Stomach (tissue), 19 donors: ENCODE measurements at places on chromosomes 1 and 21. TPM values are rescaled to one million over a fixed set of nuclear protein-coding genes. Genes with fewer than 3 reads are reported as not detected.

The CYP4A11 gene
- total RNA-seq: 0.92 TPM

DNA sequence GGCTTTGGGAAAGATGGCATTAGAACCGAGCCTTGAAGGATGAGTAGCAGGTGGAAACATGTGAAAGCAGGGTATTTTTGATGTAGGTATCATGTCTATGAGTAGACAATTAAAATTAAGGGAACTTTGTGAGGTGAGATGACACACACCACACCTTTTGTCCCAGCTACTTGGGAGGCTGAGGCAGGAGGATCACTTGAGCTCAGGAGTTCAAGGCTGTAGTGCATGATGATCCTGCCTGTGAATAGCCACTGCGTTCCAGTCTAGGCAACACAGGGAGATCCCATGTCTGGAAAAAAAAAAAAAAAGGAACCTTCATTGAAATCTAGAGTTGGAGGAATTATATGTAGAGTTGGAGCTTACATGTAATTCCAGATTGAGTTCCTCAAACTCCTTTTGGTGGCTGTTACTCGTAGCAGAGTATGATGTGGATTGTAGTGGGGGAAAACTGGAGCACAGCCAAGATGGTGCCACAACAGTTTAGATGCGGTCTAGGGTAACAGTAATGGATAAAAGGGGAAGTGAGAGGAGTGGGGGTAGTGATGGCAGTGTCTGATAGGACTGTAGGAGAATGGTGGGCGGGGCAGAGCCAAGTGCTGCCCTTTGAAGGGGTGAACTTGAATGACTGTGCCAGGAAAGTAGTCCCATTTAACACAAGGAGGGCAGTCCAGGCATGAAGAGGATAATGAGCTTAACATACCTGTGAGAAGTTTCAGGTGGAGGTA is 17.4 kb downstream of the AK4 start:
- H3K27ac ChIP-seq: peak overlapping the region; percentile 11
- DNase-seq: no peak
- H3K4me1 ChIP-seq: peaks cover 9% of the 10 kb centered on the region
- H3K4me3 ChIP-seq: no peak overlapping the region
- no peaks in the 10 kb centered on the region for H3K27me3 ChIP-seq

GRCh38 chr1:225763716-225764548 is 13.7 kb upstream of the SRP9 start:
- peak; percentile 55 for DNase-seq
- no peaks in the 10 kb centered on the region for H3K36me3 ChIP-seq
- peaks cover 62% of the 10 kb centered on the region for H3K4me1 ChIP-seq

The CNKSR1 gene
- total RNA-seq: 19.3 TPM

GRCh38 chr1:59290193-59290949 is 6.5 kb upstream of the FGGY start:
- H3K4me3 ChIP-seq: no peak overlapping the region
- DNase-seq: peak; percentile 76
- no peak overlapping the region for H3K27ac ChIP-seq
- no peaks in the 10 kb centered on the region for H3K27me3 ChIP-seq
- H3K36me3 ChIP-seq: no peaks in the 10 kb centered on the region

The CD1B gene
- total RNA-seq: not detected

DNA sequence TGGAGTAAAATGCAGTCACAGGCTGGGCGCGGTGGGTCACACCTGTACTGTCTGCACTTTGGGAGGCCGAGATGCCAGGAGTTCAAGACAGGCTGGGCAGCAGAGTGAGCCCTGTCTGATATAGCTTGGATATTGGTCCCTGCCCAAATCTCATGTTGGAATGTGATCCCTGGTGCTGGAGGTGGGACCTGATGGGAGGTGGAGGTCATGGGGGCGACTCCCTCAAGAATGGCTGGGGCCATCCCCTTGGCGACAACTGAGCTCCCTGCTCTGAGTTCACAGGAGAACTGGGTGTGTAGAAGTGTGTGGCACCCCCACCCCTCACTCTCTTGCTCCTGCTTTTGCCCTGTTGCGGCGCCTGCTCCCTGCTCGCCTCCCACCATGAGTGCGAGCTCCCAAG is 11.5 kb upstream of the PDXK start:
- no peak for DNase-seq
- H3K36me3 ChIP-seq: no peaks in the 10 kb centered on the region
- H3K27me3 ChIP-seq: no peaks in the 10 kb centered on the region
- peaks cover 18% of the 10 kb centered on the region for H3K4me1 ChIP-seq
- no peak overlapping the region for H3K4me3 ChIP-seq
- no peak overlapping the region for H3K27ac ChIP-seq

- H3K36me3 ChIP-seq: no peaks in the 10 kb centered on the region
- H3K27me3 ChIP-seq: no peaks in the 10 kb centered on the region
- no peak overlapping the region for H3K4me3 ChIP-seq
- H3K27ac ChIP-seq: no peak overlapping the region
- H3K4me1 ChIP-seq: no peaks in the 10 kb centered on the region
- no peak for DNase-seq
Observed at GRCh38 chr1:46784666-46785065, 14.2 kb upstream of the CYP4B1 start.

DNA sequence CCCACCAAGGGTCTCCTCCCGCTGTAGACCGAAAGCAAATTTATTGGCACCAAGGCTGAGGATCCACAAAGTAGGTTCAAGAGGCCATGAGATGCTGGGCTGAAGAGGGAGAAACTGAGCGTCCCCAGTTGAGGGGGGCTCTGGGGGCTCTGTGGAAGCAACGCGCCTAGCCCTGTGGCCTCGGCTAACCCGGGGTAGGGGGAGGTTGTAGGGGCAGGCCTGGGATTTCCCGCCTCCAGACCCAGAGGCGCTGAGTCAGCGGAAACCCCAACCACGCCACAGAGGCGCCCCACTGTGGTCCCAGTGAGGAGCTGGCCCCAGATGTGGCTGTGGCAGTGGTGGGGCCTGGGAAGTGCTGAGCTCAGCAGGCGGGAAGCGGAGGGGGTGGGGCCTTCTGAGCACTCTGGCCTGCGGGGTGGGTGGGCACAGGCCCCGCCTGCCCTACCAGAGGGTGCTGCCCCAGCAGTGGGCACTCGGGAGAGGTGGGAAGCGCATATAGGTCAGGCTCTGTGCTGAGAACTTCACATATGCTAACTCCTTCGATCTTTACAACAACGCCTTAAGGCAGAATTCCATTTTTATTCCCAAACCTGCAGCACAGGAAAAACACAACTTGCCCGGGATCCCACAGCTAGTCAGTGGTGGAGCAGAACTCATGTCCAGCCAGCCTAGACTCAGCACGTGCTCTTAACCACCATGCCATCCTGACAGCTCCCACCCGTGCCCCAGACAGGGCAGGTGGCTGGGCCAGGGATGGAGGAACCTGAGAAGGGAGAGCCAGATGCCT is 1.5 kb upstream of the COL16A1 start:
- no peaks in the 10 kb centered on the region for H3K27me3 ChIP-seq
- peaks cover 57% of the 10 kb centered on the region for H3K4me1 ChIP-seq
- peak; percentile 90 for DNase-seq
- H3K36me3 ChIP-seq: no peaks in the 10 kb centered on the region

The PSRC1 gene
- total RNA-seq: 0.89 TPM

DNA sequence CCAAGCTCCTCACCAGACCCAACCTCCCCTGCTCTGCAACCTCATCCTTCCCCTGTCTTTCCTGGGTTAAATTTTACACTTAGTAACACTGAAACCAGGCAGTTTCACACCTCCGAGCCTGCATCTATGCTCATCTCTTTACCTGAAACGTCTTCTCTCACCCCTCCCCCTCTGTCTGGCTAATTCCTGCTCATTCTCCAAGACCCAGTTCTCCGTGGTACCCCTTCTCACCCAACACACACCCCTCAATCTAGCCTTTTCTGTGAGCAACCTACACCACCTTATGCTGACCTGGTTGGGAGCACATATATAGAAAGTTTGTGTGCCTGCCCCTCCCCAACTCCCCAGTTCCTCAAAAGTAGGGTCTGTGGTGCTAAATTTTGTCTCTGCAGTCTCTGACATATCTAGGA is 3.7 kb upstream of the KIAA1614 start:
- no peak for DNase-seq
- H3K27ac ChIP-seq: no peak overlapping the region
- peaks cover 22% of the 10 kb centered on the region for H3K27me3 ChIP-seq
- H3K4me1 ChIP-seq: peaks cover 21% of the 10 kb centered on the region
- H3K36me3 ChIP-seq: no peaks in the 10 kb centered on the region
- no peak overlapping the region for H3K4me3 ChIP-seq

The POFUT2 gene
- 25.7 TPM for total RNA-seq

The FAM20B gene
- 17.4 TPM for total RNA-seq

DNA sequence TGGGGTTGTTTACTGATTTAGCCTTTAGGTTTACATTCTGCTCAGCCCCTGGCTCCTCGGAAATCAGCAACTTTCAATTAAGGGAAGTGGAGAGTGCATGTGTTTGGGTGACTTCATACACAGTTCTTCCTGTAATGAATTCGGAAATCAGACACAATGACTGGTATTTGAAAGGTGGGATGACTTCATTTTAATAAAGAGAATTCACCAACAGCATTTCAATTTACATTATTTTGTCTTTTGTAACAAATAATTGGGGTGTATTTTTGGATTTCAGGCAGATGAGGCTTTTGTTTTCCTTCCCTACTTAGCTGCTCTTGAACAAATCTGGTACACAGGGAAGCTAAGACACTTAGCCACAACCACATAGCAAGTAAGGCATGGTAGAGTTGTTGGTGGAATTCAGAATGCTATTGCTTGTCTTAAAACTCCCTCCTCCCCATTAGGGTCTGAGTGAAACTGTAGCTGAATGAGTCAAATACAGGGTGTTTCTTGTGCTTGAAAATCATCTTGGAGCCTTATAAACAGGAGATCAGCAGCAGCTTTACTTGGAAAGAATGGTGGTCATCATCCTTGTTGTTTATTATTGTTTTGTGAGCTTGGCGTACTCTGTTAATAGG is 917 bp downstream of the STX12 start:
- DNase-seq: peak; percentile 22
- H3K36me3 ChIP-seq: no peaks in the 10 kb centered on the region
- H3K27ac ChIP-seq: peak overlapping the region; percentile 100
- H3K4me3 ChIP-seq: peak overlapping the region; percentile 69
- H3K27me3 ChIP-seq: no peaks in the 10 kb centered on the region

- no peaks in the 10 kb centered on the region for H3K27me3 ChIP-seq
- no peak overlapping the region for H3K4me3 ChIP-seq
- no peak overlapping the region for H3K27ac ChIP-seq
Observed at GRCh38 chr1:90475631-90476030, 241.5 kb downstream of the BARHL2 start.

The CD1D gene
- not detected for total RNA-seq

DNA sequence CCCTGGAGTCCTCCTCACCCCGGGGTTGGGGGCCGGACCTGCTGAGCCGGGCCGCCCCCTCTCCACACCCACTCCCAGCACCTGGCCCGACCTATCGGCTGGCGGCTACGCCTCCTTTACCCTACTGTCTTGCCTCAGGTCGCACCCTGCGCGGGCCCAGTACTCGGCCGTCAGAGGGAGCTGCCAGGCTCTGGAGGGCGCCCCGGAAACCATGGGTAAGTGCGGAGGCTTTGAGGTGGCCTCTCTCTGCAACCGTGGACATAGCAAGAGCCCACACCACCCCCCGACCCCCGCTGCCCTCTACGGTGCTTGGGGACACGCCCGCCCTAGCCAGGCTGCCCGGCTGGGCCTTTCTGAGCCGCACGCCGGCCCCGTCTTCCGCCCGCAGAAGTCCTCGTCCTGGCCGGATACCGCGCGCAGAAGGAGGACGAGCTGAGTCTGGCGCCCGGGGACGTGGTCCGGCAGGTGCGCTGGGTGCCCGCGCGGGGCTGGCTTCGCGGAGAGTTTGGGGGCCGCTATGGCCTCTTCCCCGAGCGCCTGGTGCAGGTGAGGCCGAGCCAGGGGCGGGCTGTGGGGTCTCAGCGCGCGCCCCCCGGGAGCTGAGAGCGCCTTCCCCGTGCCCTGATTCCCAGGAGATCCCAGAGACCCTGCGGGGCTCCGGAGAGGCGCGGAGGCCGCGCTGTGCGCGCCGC is at the start of gene SH3D21:
TSS of gene SH3D21 (plus strand) at position 159 of the 692 bp plus-strand sequence. CDS start at position 212, 53 bp downstream.
- H3K27me3 ChIP-seq: no peaks in the 10 kb centered on the region
- peaks cover 23% of the 10 kb centered on the region for H3K4me1 ChIP-seq
- peaks cover 45% of the 10 kb centered on the region for H3K36me3 ChIP-seq

- no peaks in the 10 kb centered on the region for H3K27me3 ChIP-seq
- H3K4me3 ChIP-seq: no peak overlapping the region
- no peak for DNase-seq
- no peaks in the 10 kb centered on the region for H3K4me1 ChIP-seq
- H3K27ac ChIP-seq: no peak overlapping the region
Observed at GRCh38 chr1:194300340-194300739, 1113.9 kb upstream of the B3GALT2 start.

GRCh38 chr1:231340328-231341013 is 2.4 kb downstream of the SPRTN start:
- no peaks in the 10 kb centered on the region for H3K27me3 ChIP-seq
- H3K27ac ChIP-seq: no peak overlapping the region
- H3K4me3 ChIP-seq: no peak overlapping the region
- DNase-seq: no peak

GRCh38 chr1:30194741-30195423 is 528.5 kb downstream of the MATN1 start:
- DNase-seq: no peak
- H3K36me3 ChIP-seq: no peaks in the 10 kb centered on the region
- no peak overlapping the region for H3K27ac ChIP-seq
- no peaks in the 10 kb centered on the region for H3K4me1 ChIP-seq
- no peaks in the 10 kb centered on the region for H3K27me3 ChIP-seq
- no peak overlapping the region for H3K4me3 ChIP-seq

The TMIGD3 gene
- not detected for total RNA-seq

GRCh38 chr1:40662864-40663263 is 2.6 kb downstream of the RIMS3 start:
- H3K27me3 ChIP-seq: no peaks in the 10 kb centered on the region
- H3K36me3 ChIP-seq: no peaks in the 10 kb centered on the region
- no peak overlapping the region for H3K27ac ChIP-seq
- no peak overlapping the region for H3K4me3 ChIP-seq

The TMEM167B gene
- total RNA-seq: 38.0 TPM

DNA sequence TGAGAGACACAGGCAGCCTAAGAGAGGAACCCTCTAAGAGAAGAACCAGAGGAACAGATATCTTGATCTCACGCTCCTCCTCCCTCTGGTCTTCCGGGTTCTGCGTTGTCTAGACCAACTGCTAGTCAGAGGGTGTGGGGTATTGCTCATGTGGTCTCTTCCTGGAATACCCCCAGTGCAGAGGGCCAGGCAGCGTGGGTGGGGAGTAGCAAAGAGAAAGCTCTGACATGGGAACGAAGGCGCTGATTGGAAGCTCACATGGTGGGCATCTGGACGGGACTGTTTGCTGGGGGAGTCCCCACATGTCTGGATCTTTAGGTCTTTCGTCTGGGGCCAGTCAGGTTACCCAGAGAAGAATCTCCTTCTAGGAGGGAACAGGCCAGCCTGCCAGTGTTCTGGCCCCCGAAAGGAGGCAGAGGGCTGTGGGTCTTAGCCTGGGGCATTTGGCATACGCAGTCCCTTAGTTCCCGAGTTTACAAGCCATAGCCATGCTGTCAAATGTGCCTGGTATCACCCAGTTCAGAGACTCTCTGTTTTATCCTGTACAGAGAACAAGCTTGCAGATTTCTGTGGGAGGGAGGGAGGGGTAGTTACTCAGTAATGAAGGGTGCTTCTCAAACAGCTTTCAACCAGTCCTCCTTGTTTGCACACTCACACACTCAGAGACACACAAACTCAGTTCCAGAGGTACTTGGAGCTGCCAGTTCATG is 18.3 kb upstream of the IL6R start:
- peaks cover 16% of the 10 kb centered on the region for H3K4me1 ChIP-seq
- H3K36me3 ChIP-seq: no peaks in the 10 kb centered on the region
- no peak for DNase-seq
